ENCODE measurements at places on chromosomes 11 and 22.

- no peak for DNase-seq
These were observed 27.9 kb downstream of the YPEL1 start for GRCh38 chr22:21707677-21708076.

- no peak for DNase-seq
These were observed 34.6 kb downstream of the A4GALT start for GRCh38 chr22:42685941-42686653.

- DNase-seq: no peak
These were observed 2.9 kb downstream of the TCIRG1 start for GRCh38 chr11:68041617-68042218.

GRCh38 chr11:34405079-34405858, 33.5 kb upstream of the CAT start:
- DNase-seq: peak; percentile 12

DNA sequence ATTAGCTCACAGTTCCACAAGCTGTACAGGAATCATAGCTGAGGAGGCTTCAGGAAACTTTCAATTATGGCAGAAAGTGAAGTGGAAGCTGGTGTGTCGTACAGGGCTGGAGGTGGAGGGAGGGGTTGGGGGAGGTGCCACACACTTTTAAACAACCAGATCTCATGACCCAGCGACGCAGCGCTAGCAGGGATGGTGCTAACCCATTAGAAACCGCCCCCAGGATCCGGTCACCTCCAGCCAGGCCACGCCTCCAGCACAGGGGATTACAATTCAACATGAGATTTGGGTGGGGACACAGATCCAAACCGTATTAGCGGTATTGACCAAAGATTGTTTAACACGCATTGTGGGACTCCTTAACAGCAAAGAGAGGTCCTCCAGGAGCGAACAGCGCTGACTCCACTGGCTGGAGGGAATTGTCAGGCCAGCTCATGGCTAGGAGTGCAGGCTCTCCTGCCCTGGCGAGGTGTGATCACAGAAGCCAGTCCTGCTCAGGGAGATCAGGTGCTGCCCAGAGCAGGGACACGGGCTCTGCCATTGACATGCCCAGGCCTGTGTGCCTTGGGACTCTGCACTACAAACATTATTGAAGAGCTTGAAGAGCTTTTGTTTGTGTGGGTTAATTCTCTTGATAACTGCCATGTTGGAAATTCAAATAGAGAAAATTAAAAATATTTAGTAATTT, 215.3 kb downstream of the TBC1D22A start:
- no peak for DNase-seq
